ENCODE measurements at places on chromosomes 12 and 14.

DNA sequence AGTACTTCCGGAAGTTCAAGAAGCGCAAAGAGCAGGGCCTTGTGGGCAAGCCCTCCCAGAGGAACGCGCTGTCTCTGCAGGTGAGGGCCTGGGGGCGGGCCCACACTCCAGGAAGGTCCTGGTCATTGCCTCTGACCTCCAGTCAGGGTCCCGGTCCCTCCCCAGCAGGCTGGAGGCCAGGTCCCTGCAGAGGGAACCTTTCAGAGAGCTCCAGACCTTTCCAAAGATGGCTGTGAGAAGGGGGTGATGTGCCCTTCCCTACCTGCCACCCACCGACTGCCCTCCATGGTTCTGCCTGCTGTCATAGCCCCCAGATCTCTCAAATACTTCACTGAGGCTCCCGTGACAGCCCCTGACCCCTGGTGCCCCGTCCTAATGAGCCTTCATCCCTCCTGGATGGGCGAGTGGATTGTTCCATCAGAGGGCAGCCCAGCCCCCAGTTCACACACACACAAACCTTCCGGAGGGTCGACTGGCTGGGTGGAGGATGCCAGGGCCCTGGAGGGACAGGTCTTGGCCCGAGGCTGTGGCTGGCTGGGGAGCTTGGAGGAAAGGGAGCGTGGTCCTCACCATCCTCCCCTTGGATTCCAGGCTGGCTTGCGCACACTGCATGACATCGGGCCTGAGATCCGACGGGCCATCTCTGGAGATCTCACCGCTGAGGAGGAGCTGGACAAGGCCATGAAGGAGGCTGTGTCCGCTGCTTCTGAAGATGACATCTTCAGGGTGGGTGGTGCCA, 117.5 kb upstream of the FKBP4 start:
- no peak for DNase-seq

GRCh38 chr14:89673512-89674225, 256.6 kb upstream of the FOXN3 start:
- DNase-seq, result no peak

DNA sequence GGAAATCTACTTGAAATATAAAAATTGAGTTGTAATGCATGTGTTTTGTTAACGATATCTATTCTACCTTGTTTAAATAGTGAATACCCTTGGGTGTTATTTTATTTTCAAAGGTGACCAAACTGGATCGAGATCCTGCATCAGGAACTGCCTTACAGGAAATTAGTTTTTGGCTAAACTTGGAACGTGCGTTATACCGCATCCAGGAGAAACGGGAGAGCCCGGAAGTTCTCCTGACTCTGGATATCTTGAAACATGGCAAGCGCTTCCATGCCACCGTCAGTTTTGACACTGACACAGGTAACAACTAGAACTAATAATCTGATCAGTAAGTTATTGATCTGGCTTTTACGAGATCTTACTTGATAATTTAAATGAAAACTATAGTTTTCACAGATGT, 15.9 kb downstream of the DYNC1H1 start:
- no peak for DNase-seq

DNA sequence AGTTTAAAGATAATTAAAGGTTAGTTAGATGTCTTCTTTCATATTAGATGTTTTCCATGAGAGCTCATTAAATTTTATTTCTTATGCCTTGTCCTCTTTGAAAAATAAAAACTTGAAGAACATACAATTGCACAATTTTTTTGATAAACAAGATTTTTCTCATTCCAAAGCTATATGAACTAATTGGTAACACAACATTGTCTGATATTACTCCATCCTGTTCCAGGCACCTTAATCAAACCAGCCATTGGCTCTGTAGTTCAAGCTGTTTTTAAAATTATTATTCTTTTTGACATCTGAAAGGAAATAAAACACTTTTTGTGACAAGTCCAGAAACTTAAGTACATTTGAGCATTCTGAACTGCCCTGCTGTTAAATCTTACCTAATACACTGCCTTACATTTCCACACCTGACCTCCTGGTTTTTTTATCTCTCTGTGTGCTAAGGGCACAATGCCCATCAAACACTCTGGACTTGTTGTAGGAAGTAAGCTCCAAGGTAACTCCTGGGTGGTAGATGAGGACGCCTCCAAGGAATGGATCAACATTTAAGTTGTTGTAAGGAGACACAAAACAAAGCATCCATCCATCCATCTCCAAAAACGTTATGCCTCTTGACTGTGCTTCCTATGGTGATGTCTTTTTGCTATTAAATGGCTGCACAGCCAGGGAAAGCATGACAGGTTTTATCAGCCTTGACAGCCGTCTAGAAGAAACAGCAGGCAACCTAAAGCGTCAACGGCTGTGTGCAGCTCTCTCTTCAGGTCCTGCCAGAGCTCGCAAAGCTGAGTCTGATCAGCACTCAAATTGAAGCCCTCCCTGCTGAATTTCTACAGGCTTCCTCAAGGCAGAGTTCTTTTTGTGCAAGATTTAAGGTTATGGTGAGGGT, 449.9 kb upstream of the FLRT2 start:
- DNase-seq, result no peak

DNA sequence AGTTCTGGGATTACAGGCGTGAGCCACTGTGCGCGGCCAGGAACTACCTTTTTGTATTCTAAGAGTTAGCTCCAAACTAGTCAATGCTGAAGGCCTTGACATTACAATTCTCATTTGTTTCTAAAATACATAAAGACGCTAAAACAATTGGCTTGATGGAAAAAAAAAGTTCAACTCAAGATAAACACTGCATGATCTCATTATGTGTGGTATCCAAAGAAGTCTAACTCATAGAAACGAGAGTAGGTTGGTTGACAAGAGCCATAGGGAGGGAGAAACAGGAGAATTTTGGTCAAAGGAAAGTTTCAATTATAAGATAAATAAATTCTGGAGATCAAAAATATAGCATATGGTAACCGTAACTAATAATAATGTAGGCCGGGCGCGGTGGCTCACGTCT, 20.0 kb upstream of the RNF34 start:
- no peak for DNase-seq

- no peak for DNase-seq
Measured at GRCh38 chr12:30003321-30003720, 219.6 kb upstream of the TMTC1 start.

DNA sequence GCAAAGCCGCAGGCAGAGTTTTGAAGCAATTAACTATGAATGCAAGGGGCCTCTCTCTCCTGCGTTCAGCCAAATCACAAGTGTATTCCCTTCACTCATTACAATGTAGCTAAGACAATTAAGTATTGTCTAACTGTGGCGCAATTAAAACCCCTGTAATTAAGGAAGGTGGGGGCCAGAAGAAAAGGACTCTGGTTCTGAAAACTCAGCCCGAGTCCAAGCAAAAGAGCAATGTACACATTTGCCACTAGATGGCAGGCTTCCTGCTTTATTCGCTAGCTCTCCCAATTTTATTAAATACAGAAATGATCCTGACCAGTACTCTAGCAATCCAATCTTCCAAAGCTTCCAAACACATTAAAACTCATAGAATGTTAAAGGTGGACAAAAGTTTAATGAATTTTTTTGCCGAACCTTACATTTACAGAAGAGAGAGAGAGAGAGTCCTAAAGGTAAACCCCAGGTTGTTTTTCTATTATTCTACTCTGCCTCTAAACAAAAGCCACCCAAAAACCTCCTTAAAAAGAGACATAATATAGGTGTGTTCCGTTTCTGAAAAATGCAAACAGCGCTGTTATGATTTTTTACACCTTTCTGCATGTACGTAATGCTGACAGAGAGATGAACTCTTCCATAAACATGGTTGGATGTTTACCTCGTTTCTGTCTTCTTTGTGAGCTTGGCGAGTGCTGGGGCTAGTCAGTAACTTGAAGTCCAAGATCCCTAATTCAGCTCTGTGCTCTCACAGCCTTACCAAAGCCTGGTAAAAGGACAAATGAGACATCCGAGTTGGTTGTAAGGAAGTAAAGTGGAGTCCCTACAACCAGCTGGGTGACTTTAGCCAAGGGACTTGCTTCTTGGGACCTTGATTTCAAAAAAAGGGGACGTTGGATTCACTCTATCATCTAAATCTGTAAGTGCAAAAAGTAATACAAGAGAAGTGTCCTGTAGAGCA, 50.9 kb upstream of the VASH1 start:
- DNase-seq, result no peak

DNA sequence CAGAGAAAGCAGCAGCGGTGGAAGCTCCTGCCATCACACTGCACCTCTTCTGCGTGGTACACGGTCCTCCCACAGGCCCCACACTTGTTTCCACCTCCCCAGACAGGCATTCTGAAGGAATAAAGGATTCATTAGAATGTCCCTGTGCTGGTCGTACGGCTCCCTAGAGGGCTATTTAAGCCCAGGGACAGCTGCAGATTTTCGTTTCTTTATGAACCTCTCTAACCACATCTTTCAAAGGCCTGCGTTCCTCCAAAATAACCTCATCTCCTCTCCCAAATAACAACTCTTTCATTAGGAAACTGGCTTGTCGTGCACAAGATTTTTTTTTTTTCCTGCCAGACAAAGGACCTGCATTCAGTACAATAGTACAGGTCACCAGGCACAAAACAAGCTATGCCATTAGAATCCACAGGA, 12.7 kb downstream of the CSRP2 start:
- DNase-seq, result no peak

DNA sequence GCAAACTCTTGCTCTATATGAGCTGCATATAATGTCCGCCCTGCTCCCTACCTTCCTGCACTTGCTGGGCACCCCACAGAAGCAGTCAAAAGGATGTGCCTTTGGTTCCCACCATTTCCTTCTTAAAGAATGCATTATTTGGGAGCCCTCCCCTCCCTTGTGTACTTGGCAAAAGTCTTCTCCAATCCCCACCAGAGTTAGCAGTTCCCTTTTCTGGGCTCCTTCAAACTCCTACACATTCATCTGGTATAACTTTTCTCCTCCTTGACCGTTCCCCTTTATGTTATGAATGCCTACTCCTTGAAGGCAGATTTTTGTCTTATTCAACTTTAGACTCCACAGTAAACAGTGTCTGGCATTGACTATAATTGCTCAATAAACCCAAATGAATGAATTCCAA, 27.8 kb downstream of the AREL1 start:
- no peak for DNase-seq

DNA sequence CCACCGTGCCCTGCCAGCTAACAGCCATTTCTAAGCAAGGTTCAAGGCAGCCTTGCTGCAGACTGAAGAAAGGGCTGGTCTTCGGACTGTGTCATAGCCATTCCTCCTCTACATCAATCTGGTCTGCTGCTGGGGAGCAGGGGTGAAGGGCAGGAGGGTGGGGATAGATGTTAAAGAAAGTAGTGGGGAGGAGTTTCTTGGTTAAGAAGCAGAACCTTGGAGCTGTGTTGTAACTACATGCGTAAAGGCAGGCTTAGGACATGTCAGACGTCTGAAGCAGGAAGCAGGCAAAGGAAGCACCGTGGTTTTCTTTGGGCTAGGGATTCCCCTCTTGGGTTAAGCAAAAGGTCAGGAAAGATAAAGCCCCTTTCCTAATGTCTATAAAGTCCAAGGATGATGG, 18.1 kb upstream of the NEK9 start:
- DNase-seq, result no peak

GRCh38 chr12:71159878-71160277, 2.1 kb upstream of the TSPAN8 start:
- DNase-seq, result no peak

- DNase-seq, result no peak
Measured at GRCh38 chr14:32913725-32914124, 25.0 kb upstream of the NPAS3 start.

- no peak for DNase-seq
Measured at GRCh38 chr12:104219361-104219892, 3.8 kb downstream of the TXNRD1 start.

DNA sequence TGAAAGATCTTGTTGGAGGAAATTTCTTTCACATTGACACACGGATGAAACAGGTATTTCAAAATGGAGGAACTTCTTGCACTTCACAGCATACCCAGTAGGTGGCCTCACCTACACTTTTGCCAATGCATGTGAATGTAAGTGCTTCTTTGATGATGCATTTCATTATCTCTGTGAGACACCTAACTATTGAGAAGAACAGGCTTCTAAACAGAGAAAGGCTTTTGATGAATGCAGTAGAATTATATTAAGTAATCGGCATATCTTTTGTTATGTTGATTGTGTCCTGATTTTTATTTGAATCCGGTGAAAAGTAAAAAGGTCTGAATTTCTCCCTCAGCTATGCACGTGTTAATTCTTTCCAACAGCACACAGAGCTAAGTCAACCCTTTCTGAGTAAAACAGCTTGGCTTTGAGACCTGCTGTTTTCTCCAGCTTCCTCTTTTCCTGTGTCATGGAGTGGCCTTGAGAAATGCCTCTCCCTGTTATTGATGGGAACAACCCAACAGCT, 399.0 kb downstream of the NAV3 start:
- no peak for DNase-seq

DNA sequence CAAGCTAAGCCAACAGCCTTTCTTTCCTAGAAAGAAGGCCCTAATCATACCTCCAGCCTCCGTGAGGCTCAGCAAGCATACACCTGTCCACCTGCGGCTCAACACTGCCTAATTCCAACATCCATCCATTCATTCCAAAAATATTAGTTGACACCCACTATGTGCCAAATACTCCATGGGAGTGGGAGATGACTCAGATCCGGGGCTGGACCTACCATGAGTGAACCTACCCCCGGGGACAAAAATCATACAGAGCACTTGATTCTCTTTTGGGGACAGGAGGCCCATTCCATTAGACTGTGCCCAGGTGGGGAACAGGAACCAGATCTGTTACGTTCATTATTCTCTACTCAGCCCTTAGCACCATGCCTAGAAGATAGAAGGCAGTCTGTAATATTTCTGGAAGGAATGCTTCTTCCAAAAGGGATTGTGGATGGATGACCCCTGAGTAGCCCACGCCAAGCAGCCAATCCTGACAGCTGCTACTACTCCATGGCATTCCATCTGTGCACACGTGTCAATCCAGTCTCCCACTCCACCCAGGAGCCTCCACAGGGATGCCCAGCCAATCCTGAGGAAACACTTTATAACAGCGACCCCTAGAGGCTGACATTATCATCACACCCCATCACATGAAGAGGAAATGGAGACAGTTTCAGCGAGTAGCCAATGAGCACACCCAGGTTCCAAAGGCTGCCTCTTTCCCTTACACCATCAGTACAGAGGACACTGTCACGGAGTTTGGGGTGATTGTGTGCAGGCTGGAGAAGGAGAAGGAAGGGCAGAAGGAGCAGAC, 170.7 kb downstream of the ESRRB start:
- no peak for DNase-seq

- no peak for DNase-seq
Measured at GRCh38 chr14:71524320-71524982, 407.8 kb upstream of the RGS6 start.
